ENCODE measurements at places on chromosomes 4 and X. TPM values are rescaled to one million over a fixed set of nuclear protein-coding genes. Genes with fewer than 3 reads are reported as not detected.

DNA sequence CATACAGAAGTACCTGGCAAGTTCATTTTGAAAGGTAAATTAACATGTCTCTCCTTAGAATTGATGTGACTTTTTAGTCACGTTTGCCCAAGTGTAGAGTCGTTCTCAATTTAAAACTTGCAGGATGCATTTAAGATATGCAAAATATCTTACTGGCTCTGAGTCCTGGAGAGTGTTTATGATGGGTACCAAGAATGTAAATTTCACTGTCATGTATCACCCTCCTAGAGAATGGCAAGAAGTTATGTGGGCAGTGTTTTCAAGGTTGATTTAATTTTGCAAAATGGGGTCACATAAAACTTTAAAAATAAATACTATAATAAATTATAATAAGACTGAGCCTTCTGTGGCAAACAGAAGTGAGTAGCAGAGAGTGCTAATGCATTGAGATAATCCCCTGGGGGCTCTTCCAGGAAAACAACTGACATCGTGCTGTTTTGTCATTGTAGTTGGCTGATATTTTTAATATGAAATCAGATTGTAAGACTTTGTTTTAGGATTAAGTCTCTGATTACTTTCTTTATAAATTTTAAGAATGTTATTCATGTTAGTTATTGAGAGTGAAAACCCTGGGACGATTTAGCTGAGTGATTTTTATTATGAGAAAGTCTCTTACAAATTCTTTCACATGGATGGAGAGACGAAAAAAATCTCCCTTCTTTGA lies 103.0 kb downstream of the AFF1 start:
- no peak for DNase-seq

DNA sequence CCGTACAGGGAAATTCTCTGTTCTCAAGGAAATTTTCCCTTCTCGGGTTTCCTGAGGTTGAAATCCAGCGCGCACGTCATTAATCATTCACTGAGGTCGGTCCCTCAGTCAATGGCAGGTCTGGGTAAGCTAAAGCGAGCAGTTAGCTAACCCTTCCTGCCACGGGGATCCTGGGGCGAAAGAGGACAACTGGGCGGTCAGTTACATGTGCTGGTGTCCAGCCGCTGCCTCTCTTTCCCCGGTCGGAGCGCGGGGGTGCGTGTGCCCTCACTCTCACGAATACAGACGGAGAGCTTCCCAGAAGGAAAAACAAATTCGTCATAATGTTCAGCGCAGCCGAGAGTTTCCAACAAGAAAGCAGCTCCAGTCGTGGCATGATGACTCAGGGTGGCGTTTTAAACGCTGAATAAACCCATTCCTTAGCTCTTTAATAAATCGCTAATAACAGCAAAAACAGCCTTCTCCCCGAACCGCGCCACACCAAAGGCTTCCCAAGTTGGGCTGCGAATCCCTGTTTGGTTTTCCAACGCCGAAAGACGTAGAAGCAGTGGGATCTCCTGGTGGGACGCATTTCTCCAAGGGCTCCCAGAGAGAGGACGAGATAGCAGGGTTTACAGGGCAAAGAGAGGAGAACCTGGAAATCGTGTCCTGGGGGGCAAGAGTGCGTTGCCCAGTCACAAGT lies 752 bp upstream of the FGF5 start:
- no peak for DNase-seq

Gene S100P
- 5.3 TPM for total RNA-seq

DNA sequence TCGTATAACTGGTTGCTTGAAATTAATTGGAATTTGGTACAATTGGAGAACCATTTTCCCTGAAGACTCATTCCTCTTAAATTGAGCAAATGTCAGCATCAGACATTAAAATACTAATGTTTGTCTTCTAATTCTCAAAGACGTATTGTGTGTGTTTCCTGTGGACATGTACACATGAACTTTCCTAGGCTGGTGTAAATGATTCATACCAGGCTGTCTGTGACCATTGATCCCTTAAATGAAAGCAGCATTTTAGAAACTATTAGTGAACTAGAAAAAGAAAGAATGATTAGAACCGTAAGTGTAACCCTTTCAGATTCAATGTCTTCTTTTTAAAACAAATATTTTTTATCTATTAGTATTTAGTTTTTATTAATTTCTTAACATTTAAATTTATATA lies 332.9 kb downstream of the PPP3CA start:
- no peak for DNase-seq

DNA sequence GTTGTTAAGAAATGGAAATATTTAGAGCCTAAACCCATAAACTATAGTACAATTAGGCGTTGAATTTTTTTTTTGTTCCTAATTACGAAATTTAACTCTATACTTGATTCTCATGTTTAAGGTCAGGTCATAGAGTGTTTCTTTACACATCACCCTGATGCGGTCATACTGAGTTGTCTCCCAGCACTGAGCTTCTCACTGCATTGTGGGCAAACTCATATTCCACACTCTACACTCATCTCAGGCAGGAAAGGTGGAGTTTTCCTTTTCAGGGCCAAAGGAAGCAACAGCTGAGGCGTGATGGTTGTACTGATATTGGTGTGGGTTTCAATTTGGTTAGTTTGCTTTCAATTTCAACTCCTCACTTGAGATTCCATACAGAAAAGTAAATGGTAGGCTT lies 75.4 kb downstream of the FAT4 start:
- DNase-seq = no peak

Gene CXCL10
- 0.27 TPM for total RNA-seq

DNA sequence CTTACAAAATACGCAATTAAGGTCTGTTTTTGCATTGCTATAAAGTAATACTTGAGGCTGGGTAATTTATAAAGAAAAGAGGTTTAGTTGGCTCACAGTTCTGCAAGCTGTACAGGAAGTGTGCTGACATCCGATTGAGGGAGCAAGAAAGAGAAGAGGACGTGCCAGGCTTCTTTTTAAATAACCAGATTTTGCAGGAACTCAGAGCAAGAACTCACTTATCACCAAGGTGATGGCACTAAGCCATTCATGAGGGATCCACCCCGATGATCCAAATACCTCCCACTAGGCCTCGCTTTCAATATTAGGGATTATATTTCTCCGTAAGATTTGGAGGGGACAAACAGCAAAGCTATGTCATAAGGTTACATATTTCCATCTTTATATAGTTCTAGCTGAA lies 456.7 kb downstream of the GLUD2 start:
- DNase-seq = peak; percentile 11

GRCh38 chr4:126916049-126916625 lies 716.6 kb upstream of the INTU start:
- DNase-seq = no peak

- DNase-seq = no peak
These were observed 666.3 kb upstream of the GRIA3 start for GRCh38 chrX:122517786-122518185.

- DNase-seq = no peak
These were observed 131.0 kb downstream of the COX18 start for GRCh38 chr4:72938516-72938915.

Gene PCSK1N
- total RNA-seq = 0.40 TPM

GRCh38 chr4:4872314-4872903 lies 12.9 kb downstream of the MSX1 start:
- no peak for DNase-seq

Gene SEC31A
- total RNA-seq = 131 TPM

DNA sequence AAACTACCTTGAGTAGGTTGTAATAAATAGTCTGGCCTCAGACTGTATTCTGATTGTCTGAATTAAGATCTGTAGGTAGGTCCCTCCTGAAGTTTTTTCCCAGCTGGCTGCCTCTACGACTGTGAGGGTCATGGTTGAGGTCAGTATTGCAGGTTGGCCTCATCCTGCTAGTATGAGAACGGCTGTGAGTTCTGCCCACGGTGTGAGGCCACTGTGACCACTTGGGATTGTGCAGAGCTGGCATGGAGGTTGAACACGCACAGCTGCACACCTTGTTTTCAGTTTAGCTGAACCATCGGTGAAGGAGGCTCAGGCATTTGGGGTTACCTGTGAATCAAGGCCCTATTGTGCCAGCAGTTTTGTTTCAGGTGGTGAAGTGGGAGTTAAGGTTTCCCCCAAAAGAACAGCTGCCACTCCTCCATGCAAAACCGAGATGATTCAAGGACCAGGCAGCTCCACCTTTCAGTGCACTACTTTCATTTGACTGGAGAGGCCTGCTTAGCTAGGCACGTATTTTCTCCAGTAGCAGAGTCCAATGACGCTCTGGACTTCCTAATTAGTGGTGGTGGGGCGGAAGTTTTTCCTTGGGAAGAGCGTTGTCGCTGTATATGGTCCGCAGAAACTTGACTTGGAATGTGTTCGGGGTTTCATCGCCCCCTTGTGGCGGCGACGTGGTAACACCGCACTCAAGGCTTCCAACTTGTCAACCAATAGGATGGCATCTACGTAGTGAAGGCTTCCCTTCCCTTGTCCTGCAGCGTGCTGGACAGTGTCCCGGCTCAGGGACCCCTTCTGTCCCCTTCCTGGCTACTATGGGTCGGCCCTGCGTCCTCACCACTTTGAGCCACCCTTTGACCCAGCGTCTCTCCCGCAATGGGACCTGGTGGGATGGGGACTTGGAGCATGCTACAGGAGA lies 13.8 kb downstream of the CMC4 start:
- DNase-seq = peak; percentile 42

DNA sequence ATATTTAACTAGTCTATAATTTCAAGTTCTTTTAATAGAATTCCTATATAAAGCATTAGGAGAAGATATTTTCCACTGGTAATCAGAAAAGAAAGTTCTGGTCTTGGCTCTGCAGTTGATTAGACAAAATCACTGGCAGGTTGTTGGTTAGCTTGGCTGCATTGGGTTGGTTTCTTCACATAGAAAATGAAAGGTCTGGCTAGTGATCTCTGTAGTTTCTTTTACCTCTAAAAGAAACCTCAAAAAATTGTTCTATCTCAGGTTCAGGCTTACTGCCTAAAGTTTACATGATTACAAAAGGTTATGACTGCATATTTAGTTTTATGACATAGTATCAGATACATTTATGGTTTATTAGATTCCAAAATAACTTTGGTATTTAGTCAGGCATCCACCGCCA lies 95.8 kb upstream of the NAP1L5 start:
- DNase-seq = no peak

Gene TRIM75
- not detected for total RNA-seq

DNA sequence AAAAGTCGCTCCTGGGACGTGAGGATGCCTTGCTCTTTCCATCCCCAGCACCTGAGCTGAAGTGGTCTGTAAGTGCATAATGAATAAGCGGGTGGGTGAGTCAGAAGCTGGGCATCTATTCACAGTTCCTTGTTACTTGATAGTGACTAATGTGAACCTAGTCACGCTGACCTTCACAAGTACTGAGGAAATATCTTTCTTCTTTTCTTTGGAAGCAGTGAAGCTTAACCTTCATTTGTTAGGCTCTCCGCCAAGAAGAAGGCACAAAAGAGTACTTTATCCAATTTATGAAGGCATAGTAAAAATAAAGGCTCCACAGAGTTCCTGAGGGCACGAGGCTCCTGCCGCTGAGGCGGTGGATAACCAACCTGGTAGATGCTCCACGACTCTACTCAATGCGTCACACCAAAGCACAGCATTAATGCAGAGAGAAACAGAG lies 475.7 kb upstream of the SLIT2 start:
- no peak for DNase-seq

Gene ASMT
- total RNA-seq = not detected

Data from activated CD4-positive, alpha-beta T cell treated with anti-CD3 and anti-CD28 coated beads, Interleukin-2, amount 10 ng/mL, durations not matched to agents 7 days and 5 days (primary cell).